ENCODE measurements at places on chromosomes 3 and 15. TPM values are rescaled to one million over a fixed set of nuclear protein-coding genes. Genes with fewer than 3 reads are reported as not detected.

DNA sequence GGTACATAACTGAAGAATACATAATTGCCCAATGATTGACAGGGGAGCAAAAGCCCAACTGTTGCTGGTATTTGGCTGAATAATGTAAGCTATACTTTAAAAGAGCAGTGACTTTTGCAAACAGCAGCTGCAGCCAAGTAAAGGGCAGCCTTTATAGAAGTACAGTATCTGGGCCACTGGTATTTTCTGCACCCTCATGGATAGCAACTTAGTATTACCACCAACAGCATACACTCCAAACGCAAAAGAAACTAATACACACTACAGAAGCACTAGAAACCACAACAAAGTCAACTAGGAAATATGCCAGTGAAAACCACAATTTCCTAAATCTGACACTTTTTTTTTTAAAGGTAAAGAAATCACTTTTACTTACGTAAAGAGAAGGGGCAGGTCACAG, 206.1 kb downstream of the TIGIT start:
- no peak for DNase-seq
- H3K4me1 ChIP-seq: peaks cover 49% of the 10 kb centered on the region
- H3K27ac ChIP-seq: peak overlapping the region; percentile 68
- peak overlapping the region; percentile 28 for H3K4me3 ChIP-seq
- peaks cover 35% of the 10 kb centered on the region for H3K27me3 ChIP-seq

- DNase-seq: no peak
- H3K27ac ChIP-seq: no peak overlapping the region
- H3K27me3 ChIP-seq: no peaks in the 10 kb centered on the region
- H3K4me1 ChIP-seq: no peaks in the 10 kb centered on the region
- no peak overlapping the region for H3K4me3 ChIP-seq
Observed at GRCh38 chr3:111776827-111777483, 82.1 kb upstream of the PHLDB2 start.

- H3K4me3 ChIP-seq: no peak overlapping the region
- no peak overlapping the region for H3K27ac ChIP-seq
- peaks cover 30% of the 10 kb centered on the region for H3K27me3 ChIP-seq
- no peaks in the 10 kb centered on the region for H3K4me1 ChIP-seq
- no peak for DNase-seq
Observed at GRCh38 chr3:150215616-150216015, 192.5 kb upstream of the TSC22D2 start.

DNA sequence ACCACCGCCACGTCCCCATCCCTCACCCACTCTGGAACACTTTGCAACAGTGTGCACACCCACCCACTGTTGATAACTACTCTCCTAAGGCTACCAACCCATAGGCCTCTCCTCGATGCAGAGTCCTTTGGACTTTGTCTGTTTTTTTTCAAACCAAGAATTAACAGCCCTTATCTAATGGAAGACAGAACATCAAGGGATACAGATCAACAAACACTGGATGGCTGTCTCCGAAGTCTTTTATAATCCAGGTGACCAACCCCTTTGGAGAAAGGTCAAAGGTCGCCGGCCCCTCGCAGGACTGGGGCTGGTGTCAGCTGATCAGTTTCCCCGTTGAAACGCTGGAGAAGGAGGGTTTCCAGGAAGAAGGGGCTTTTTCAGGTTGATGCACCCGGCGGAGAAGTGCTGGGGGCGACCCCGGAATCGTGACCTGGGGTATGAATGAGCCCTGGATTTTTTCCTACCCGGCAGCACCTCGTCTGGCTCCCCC, 532 bp downstream of the B4GALT4 start:
- peak overlapping the region; percentile 99 for H3K4me3 ChIP-seq
- peaks cover 60% of the 10 kb centered on the region for H3K4me1 ChIP-seq
- no peaks in the 10 kb centered on the region for H3K27me3 ChIP-seq
- peaks cover 2% of the 10 kb centered on the region for H3K36me3 ChIP-seq
- peak overlapping the region; percentile 86 for H3K27ac ChIP-seq

GRCh38 chr3:78402720-78403119, 1362.8 kb downstream of the ROBO2 start:
- no peak for DNase-seq
- H3K27me3 ChIP-seq: no peaks in the 10 kb centered on the region
- no peaks in the 10 kb centered on the region for H3K36me3 ChIP-seq
- no peak overlapping the region for H3K27ac ChIP-seq
- H3K4me3 ChIP-seq: no peak overlapping the region

DNA sequence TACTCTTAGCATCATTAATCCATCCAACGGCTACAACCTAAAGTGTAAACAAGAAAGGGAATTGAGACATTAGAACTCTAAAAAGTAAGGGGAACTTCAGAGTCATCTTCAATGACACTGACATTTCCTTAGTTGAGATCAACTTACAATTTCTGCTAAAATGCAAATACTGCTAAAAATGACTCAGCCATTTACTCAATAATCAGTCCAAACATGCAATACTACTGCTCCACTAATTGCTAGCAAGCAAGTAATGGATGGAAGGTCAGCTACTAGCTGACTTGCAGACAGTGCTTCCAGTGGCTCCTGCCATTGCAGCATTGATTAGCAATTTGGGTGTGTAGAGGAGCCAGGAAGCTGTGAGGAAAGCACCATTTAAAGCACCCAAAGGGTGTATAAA, 28.4 kb downstream of the CD200R1L start:
- H3K27ac ChIP-seq: no peak overlapping the region
- no peaks in the 10 kb centered on the region for H3K36me3 ChIP-seq
- H3K4me3 ChIP-seq: no peak overlapping the region
- no peaks in the 10 kb centered on the region for H3K27me3 ChIP-seq
- DNase-seq: no peak

- H3K4me3 ChIP-seq: no peak overlapping the region
- H3K27ac ChIP-seq: no peak overlapping the region
- DNase-seq: no peak
- H3K4me1 ChIP-seq: no peaks in the 10 kb centered on the region
Observed at GRCh38 chr15:69093127-69093526, 67.3 kb upstream of the GLCE start.

- H3K36me3 ChIP-seq: no peaks in the 10 kb centered on the region
- no peaks in the 10 kb centered on the region for H3K4me1 ChIP-seq
- no peaks in the 10 kb centered on the region for H3K27me3 ChIP-seq
- no peak for DNase-seq
- H3K27ac ChIP-seq: no peak overlapping the region
- H3K4me3 ChIP-seq: no peak overlapping the region
Observed at GRCh38 chr3:28150465-28151206, 90.8 kb upstream of the CMC1 start.

GRCh38 chr3:2948882-2949281, 161.3 kb downstream of the IL5RA start:
- no peak overlapping the region for H3K27ac ChIP-seq
- H3K4me3 ChIP-seq: no peak overlapping the region

DNA sequence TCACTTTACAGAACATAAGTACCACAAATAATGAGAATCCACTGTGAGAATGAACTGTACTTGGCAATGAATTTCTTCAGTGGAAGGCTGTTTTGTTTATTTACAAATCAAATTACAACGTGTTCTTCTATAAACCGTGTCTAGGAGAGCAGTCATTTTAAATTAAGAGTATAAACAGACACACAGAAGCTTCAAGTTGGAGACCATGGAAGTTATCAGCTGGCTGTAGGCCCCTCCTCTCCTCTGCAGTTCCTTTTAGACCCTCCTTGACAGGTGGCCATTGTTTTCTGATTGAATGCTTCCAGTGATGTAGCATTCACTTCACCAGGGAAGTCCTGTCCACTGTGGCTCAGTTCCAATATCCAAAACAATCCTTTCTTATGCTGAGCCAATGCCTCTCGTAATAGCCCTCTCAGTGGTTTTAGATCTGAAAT, 7.3 kb upstream of the MAPK6 start:
- H3K4me3 ChIP-seq: peak overlapping the region; percentile 33
- H3K27ac ChIP-seq: peak overlapping the region; percentile 66
- no peak for DNase-seq
- no peaks in the 10 kb centered on the region for H3K27me3 ChIP-seq

GRCh38 chr15:31013863-31014607, 22.6 kb upstream of the MTMR10 start:
- no peak for DNase-seq
- peak overlapping the region; percentile 22 for H3K27ac ChIP-seq
- H3K27me3 ChIP-seq: no peaks in the 10 kb centered on the region

DNA sequence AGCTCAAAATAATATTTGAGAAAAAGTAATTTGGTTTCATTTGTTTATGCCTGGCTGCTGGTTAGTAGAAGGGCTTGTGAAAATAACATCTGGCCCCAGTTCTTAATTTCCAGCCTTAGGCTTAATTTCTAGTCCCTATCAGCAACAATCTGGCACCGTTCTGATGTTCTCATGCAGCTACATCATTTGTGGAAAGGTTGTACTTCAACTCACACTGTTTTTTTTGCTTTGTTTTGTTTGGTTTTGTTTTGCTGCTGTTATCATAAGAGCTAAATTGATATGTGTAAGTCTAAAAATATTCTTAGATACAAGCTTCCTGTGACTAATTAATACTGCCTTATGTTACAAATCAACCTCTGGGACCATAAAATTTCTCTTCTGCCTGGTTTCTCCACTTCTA, 8.9 kb downstream of the CPA3 start:
- no peaks in the 10 kb centered on the region for H3K36me3 ChIP-seq
- no peak overlapping the region for H3K27ac ChIP-seq
- no peaks in the 10 kb centered on the region for H3K4me1 ChIP-seq
- DNase-seq: no peak
- peaks cover 8% of the 10 kb centered on the region for H3K27me3 ChIP-seq

DNA sequence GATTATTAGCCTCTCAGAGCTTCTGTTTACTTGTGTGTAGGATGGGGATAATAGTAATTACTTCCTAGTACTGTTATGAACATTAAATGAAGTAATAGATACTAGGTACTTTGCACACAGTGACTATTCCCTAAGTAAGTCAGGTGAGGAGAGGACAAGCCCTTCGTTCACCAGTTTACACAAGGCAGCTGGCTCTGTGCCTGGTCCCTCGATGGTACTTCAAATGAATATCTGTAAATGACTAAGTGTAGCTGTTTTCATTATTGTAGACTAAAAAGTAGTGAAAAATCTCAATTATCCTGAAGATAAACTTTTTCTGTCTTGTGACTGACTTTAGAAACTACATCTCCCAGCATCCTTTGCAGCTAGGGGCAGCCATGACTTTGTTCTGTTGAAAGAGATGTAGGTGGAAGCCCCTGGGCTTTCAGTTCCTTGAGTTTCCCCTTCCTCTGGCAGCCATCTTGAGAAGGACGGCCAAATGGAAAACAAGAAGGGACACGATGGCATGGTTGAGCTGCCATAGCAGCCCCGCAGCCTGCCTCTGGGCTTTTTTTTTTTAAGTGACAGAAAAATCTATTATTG, 11.7 kb upstream of the WNT7A start:
- H3K36me3 ChIP-seq: peaks cover 6% of the 10 kb centered on the region
- no peak overlapping the region for H3K27ac ChIP-seq
- H3K27me3 ChIP-seq: no peaks in the 10 kb centered on the region
- H3K4me3 ChIP-seq: no peak overlapping the region
- H3K4me1 ChIP-seq: peaks cover 29% of the 10 kb centered on the region

Gene SPTBN5
- total RNA-seq: 0.41 TPM

Gene PRTG
- not detected for total RNA-seq

Gene MYRIP
- total RNA-seq: not detected

Gene RTP1
- total RNA-seq: not detected
